Caki2 (cell line): ENCODE measurements at places on chromosomes 3 and 15. TPM values are rescaled to one million over a fixed set of nuclear protein-coding genes. Genes with fewer than 3 reads are reported as not detected.

- DNase-seq: no peak
Observed at GRCh38 chr3:32815841-32816438, 1.9 kb upstream of the TRIM71 start.

GRCh38 chr15:86444527-86444926 lies 364.9 kb downstream of the AGBL1 start:
- no peak for DNase-seq

TMEM212 gene
- not detected in 2 replicates for total RNA-seq

CCDC13 gene
- total RNA-seq: not detected in 2 replicates

IL16 gene
- total RNA-seq: not detected in 2 replicates
